ENCODE measurements at places on chromosomes 12 and 14.

DNA sequence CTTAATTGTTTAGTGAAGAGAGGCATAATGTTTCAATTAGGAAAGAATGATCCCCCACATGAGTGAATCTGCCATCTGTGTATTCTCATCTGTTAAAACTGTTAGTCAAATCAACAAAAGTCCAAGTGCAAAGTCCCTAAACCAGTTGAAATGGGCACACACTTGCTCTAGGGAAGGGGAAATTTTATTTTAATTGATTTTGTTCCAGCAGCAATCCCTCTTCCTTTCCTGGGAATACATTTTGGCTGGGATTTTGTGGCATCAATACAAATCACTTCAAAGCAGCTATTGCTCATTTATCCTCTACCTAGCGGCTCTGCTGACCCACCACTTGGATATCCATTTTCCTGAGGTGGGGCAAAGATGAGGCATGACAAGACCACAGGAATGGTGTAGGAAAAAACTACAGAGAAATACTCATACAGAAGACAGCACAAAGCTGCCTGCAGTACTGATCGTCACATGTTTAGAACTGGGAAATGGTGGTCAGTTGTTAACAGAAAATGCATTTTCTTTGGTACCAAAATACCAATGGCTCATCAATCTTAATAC lies 9.8 kb upstream of the SSTR1 start:
- no peak for DNase-seq

GRCh38 chr12:17169726-17170471 lies 563.9 kb upstream of the LMO3 start:
- peak; percentile 2 for DNase-seq

GRCh38 chr12:88644946-88645702 lies 64.9 kb upstream of the KITLG start:
- DNase-seq, result no peak

DNA sequence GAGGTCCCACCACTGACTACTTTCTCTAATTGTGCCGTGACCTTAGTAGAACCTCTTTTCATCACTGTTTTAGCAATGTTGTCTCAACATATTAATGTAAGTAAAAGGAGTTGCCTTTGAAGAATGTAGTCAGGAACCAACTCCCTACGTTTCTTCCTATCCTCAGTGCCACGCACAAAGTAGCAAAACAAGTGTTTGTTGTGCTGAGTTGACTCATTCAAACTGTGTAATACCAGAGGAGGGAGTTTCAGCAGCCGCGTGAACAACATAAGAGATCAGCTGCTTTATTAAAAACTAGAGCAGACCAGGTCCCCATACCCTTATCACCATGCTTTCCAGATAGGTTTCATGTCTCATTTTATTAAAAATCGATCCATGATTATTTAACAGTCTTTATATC lies 19.1 kb downstream of the PLBD1 start:
- no peak for DNase-seq

- DNase-seq, result peak; percentile 65
These were observed 13.9 kb downstream of the PELI2 start for GRCh38 chr14:56131865-56132833.

- no peak for DNase-seq
These were observed 14.2 kb downstream of the RPS6KL1 start for GRCh38 chr14:74908861-74909341.

GRCh38 chr12:54465857-54466523 lies 7.4 kb downstream of the GTSF1 start:
- no peak for DNase-seq

- no peak for DNase-seq
These were observed 101.4 kb upstream of the ADAMTS20 start for GRCh38 chr12:43653289-43653915.

- DNase-seq, result no peak
These were observed 87.1 kb upstream of the ATF1 start for GRCh38 chr12:50676756-50677155.

- DNase-seq, result no peak
These were observed 25.7 kb downstream of the FNTB start for GRCh38 chr14:65012353-65012752.

- no peak for DNase-seq
These were observed 15.8 kb downstream of the VDR start for GRCh38 chr12:47889040-47889439.

DNA sequence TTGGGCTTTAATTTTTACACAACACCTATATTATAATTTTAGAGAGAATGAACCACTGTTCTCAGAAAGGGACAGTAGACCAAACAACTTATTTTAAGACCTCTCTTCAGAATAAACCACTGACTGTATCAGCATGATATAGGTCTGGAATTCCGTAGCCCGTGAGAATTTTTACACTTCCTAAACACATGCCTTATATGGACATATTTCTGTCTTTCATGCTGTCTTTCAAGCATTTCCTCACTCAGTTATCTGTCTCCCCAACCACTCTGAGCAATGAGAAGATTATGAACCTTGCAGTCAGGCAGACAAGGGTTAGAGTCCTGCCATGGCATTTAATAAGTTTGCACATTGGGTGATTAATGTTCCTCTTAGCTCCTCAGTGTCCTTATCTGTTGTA lies 17.4 kb upstream of the NEUROD4 start:
- no peak for DNase-seq

- DNase-seq, result no peak
These were observed 7.1 kb downstream of the STX2 start for GRCh38 chr12:130831876-130832405.

- no peak for DNase-seq
These were observed 271.4 kb downstream of the DUSP6 start for GRCh38 chr12:89080793-89081465.

- DNase-seq, result no peak
These were observed 20.5 kb upstream of the SLC5A8 start for GRCh38 chr12:101230547-101230946.

DNA sequence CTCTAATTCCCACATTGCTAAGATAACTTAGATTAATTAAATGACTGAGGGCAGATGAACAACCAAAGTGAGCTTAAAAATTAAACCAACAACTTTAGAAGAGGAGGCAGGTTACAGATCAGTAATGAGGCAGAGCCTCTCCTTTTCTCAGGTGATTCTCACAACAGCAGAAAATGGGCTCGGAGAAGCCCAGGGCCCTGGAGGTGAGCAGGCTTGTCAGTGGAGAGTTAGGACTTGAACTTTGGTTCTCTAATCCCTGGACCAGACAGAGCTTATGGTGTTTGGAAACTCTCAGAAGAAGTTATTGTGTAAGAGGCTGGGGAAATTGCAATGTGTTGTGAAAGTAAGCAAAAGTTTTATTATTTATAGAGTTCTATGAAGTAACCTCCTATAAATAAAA lies 2.8 kb downstream of the TRHDE start:
- DNase-seq, result no peak

GRCh38 chr12:5507944-5508343 lies 76.0 kb downstream of the NTF3 start:
- DNase-seq, result no peak

DNA sequence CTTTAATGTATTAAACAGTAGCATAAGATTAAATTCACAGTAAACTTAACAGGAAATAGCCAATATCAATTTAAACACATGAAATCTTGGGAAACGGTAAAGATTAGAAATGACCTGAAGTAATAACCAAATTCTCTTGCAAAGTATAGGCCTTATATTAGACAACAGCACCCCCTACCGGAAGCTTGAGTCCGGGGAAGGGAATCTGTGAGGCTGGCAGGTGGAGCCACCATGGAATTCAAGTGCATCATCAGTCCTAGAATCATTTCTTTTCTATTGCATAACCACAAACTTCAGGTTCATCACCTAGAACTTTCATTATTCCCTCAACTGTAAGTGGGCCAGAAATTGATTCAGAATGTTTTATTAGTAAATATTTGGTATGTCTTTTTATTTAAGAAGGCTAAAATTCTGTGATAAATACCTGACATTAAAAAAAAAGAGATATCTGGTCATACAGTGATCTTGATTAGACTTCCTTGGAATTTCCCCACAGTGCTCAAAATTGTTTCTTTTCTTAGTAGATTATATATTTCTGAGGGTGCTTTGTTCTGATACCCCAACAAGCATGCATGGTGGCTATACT lies 48.6 kb downstream of the AP5M1 start:
- peak; percentile 87 for DNase-seq

- no peak for DNase-seq
These were observed 13.0 kb downstream of the HPD start for GRCh38 chr12:121845701-121846100.

DNA sequence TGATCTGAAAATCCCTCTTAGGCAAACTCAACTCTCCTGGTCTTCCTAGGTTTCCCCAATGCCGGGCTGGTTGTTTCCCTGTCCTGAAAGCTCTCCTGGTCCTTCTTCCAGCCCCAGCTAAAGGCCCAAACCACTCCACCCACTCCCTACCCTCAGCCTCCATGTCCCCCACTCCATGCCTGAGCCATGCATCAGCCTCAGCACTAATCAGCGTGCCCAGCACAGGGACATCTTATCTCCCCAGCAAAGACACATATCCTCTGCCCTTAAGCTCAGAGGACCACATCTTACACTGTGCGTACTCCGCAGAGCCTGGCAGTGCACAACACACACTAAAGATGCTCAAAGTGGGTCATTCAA lies 25.9 kb downstream of the ACTN1 start:
- DNase-seq, result no peak

DNA sequence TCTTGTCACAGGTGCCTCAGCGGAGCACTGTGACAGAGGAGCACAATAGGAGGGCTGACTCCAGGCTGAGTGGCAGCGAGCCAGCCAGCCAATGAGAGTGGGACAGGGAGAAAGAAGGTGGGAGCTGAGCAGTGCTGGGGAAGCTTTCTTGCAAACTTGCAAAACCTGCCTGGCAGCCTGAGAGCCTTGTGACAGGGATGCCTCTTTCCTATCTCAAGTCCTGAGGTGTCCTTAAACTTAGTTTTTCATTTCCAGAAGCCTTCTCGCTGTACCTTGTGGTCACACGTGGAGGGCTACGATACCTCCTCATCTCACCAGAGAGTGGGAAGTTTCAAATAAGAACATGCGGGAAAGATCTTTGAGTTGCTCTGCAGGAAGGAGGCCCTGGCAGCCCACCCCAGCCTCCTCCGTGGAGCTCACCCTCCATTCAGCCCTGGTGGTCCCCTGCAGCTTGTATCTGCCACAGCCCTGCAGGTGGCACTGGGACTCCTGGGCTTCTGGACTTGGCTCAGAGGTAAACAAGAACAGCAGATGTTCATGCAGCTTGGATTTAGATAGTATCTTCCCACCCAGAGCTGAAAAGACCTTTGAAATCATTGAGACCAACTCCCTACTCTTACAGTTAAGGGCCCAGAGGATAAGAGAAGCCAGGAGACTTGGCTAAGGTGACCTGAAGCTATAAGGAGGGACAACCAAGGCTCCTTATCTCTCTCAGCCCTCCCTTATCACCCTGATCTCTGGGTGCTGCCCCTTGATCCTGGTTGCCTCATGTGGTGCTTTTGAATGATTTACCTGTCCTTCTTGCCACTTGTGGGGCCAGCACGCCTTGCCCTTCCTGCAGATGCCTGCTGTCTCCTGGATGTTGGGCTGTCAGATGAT lies 153.5 kb upstream of the MAX start:
- DNase-seq, result peak; percentile 63

GRCh38 chr12:100706033-100706432 lies 88.5 kb upstream of the ANO4 start:
- no peak for DNase-seq

DNA sequence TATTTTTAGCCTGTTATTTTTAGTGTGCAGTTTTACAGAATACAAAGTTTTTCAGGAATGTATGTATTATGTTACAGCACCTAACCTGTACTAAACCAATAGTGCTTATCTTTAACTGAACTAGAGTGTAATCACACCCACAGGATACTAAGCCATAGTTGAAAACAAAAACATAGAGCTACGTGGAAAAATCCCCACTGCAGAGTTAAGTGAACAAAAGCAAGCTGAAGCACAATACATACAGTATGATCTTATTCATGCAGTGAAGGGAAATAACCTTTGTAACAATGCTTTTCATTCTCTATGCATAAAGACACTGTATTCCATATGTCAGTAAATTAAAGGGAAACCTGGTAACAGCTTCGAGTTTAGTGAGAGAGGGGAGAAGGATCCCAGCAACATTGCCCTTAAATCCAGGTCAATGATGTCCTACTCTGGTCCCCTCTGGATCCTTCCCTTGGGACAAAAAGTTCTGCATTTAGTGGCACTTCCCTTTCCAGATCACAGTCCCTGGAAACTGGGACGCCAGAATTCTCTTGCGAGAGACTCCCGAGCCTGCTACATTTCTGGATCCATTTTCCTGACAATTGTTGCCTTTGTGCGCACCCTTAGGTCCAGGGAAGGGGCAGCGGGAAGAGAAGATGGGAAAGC lies 121.3 kb upstream of the CCND2 start:
- no peak for DNase-seq

DNA sequence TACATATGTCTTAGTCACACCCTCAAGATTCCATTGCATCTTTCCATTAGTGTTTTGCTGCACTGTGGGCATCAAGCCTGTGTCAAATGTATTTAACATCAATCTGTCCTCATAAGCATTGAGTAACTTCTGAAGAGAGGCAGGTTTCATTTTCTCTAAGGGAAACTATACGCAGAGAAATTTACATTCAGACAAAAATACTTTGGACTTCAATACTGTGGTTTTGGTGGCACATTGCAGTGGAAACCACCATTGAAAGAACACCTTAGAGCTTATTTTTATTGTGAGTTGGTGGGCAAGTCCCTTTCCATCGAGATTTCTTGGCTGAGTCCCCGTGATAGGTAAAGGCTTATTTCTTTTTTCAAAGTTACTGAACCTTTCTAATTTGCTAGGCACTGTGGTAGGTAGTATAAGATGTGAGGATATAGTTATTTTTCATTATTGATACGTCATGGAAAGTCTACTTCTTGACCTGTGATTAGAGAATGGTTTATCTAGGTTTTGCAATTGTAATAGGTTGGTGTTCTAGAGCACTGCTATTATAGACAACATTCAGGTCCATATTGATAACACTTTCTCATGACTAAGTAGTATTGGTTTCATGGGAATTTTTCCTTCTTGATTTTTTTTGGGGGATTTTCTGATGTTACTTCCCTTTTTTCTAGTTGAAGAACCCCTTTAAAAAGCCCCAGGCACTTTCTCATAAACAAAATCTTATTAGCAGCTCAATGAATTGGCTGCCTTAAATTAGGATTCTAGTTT lies 81.9 kb downstream of the CFAP54 start:
- no peak for DNase-seq

GRCh38 chr12:66035288-66035966 lies 95.1 kb downstream of the LLPH start:
- DNase-seq, result peak; percentile 27

- DNase-seq, result peak; percentile 87
These were observed 426.5 kb upstream of the OR4E1 start for GRCh38 chr14:22099942-22100763.

DNA sequence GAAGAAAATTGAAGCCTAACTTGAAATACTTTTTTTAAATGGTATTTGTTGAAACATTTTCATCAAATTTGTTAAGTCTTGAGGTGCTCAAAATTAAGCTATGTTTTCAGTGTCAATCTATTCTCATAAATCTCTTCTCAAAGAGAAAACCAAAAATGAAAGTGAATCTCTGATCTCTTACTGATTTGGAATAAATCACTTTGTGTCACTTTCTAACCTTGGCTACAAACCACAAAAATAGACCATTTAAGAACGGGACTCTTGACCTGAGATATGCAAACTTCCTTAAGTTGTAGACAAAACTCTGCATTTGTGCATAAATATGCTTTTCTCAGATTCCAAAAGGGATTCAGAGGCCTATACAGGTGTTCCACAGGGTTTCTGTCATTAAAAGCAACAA lies 192.9 kb downstream of the SEC23A start:
- DNase-seq, result no peak

All from neural progenitor cell (in vitro differentiated cells).